ENCODE measurements at places on chromosomes 4 and X.
A peak's percentile ranks its signal among the peaks of the same experiment; 100 is the strongest.

DNA sequence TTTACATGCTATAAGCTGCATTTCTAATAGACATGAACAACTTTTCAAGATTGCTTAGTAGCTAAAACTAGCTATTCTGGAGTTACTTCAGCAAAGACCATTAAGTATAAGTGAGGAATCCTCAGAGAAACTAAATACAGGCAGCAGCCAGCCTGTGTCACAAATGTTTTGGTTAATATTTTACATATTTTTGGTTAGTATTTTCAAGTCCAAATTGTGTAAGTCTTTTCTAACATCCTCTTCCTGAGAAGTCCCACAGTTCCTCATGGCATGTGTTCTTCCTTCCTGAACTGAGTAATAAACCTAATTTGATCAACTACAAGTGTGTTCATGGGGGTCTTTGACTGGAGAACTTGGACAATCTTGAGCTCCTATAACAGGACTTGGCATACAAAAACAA lies 42.4 kb upstream of the MCF2 start:
- DNase-seq, result no peak
- H3K4me3 ChIP-seq, result no peak overlapping the region
- no peaks in the 10 kb centered on the region for H3K27me3 ChIP-seq
- H3K4me1 ChIP-seq, result no peaks in the 10 kb centered on the region

DNA sequence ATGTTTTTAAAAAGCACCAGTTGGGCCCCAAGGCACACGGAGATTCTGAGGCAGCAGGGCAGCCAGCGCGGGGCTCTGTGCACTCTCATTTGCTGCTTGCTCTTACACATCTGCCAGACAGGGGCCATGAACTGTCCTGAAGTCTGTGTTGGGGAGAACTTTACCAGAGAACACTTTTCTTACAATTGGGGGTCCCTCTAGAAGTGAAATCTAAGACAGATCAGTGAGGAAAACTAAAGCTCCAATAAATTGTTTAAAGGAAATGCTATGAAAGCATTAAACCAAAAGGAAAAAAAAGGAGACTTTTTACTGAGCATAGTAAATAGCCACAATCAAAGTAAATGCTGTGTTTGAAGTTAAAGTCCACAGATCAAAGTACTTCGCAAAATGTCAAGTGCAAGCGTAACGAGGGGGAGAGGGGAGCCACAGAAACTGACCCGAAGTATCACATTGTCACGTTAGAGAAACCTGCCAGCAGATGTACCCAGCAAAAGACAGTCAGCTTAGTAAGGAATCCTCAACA lies 37.8 kb downstream of the SORBS2 start:
- DNase-seq, result no peak
- peaks cover 3% of the 10 kb centered on the region for H3K36me3 ChIP-seq
- H3K27me3 ChIP-seq, result no peaks in the 10 kb centered on the region
- peak overlapping the region; percentile 28 for H3K4me3 ChIP-seq
- H3K27ac ChIP-seq, result no peak overlapping the region

GRCh38 chr4:36609661-36610060 lies 328.2 kb downstream of the DTHD1 start:
- H3K4me3 ChIP-seq, result no peak overlapping the region
- no peaks in the 10 kb centered on the region for H3K36me3 ChIP-seq
- H3K27ac ChIP-seq, result no peak overlapping the region
- no peaks in the 10 kb centered on the region for H3K4me1 ChIP-seq

GRCh38 chr4:27973700-27974099 lies 1113.1 kb downstream of the STIM2 start:
- no peak for DNase-seq
- H3K27me3 ChIP-seq, result no peaks in the 10 kb centered on the region
- no peak overlapping the region for H3K4me3 ChIP-seq
- no peak overlapping the region for H3K27ac ChIP-seq
- peaks cover 4% of the 10 kb centered on the region for H3K36me3 ChIP-seq
- H3K4me1 ChIP-seq, result no peaks in the 10 kb centered on the region

DNA sequence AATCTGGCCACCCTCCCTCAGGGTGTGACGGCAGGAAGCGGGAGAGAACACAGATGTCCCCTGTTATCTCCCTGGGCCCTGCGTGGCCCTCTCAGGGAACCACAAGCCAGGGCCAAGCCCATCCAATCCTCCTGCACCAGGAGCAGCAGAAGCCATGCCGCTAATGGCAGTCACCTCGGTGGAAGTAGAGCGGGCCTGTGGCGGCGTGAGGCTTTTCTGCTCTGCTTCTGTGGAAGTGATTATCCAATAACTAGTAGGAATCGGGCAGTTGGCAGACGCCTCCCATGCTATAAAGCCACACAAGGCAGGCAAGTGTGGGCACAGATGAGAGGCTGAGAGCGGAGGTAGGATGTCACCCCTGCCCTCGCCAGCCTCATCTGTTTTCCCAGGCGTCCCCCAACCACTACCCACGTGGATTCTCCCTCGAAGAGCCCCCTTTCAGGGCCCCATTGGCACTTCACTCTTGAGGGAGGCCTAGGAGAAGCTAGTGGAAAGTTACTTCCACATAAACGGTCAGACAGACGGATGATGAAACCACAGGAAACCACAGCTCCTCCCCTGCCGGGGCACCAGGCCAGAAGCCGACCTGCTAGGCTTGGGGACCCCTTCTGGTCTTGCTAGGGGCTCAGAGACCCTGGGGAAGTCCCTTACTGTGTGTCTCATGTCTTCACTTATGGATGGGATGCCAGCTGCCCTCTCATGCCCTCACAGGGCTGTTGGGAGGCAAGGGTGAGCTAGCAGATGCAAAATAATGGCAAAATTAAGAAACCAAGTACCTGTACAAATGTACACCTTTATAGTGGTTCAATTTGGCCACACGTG lies 18.8 kb upstream of the TMSB4X start:
- H3K27me3 ChIP-seq, result no peaks in the 10 kb centered on the region
- H3K4me3 ChIP-seq, result no peak overlapping the region
- no peaks in the 10 kb centered on the region for H3K36me3 ChIP-seq
- DNase-seq, result no peak

All from neural crest cell (in vitro differentiated cells).